Chondrocyte (in vitro differentiated cells): ENCODE measurements at places on chromosomes 2 and 18. TPM values are rescaled to one million over a fixed set of nuclear protein-coding genes. Genes with fewer than 3 reads are reported as not detected.

DNA sequence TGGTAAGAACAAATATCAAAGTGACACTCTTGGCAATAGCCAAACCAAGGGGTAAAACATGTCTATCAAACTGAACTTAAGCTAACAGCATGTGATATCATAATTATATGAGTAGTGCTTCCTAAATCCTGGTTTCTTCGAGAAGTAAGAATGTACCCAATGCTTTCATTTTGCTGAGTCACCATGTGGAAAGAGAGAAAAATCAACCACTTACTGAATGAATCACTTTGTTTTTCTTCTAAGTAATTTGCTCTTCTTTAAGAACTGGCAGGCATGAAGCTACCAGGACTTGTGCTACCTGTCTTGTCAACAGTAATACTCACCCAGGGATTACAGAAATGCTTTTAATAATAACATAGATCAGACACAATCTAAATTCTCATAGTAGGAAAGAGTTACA is 19.0 kb upstream of the DUSP19 start:
- DNase-seq, result no peak

DNA sequence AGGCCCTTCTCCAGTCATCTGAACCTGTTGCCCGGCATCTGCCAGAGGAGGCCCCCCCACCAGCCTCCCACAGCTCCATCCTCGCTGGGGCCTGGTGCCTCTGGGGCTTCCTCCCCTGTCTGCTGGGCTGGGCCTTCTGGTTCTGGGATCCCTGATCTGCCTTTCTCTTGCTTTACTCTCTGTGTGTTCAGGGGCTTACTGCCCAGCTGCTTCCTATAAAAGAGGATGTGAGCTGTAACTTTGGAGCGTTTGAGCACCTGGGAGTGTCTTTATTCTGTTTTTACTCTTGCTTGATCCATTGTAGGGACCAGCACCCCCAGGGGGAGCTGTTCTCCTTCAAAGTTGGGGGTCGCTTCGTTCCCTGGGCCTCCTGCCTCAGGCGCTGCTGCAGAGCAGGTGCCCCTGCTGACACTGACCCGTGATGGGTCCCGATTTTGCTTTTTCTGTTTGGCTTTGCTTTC is 23.1 kb upstream of the FAHD2A start:
- DNase-seq, result no peak

DNA sequence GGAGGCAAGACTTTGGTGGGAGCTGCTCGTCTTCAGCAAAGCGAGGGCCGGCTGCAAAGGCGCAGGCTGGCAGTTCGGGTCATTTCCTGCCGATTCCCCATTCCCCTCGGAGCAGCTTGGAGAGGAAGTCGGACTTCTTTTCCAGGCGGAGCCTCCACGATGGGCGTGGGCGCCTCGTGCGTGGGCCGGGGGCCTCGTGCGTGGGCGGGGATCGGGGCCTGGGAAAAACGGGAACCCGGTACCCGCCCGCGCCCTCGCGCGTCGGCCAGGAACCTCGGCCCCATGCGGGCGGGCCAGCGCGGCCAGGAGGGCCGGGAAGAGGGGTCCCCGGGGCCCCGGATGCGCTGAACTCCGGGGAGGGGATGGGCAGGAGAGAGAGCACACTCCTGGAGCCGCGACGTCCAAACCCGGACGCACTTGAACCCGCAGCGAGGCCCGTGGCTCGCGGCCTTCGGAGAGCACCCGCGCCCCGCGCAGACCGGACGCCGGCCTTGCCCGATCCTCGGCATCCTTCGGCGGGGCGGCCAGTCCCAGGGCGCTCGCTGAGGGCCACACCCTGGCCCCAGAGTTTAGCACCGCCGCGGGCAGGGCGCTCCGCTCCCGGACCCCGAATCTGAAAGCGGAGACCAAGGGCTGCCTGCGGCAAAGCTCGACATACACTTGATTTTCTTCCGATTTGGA is 368.4 kb downstream of the MTX2 start:
- no peak for DNase-seq

DNA sequence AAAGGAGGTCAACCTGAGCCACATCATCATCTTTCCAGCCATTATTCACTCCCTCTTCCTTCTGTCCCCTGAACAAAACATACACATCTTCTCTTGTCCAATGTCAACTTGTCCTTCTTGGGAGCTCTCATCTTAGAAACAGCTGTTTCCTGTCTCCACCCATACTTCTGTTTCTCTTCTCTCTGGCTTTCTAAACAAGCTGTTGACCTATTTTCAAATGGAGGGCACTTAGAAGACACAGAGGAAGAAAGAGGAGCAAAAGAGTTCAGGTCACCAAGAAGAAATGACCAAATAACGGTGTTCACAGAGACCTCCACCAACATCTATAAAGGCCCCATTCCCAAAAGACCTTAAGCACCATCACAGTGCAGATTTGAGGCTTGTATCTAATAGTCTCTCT is 355.9 kb upstream of the HNRNPA3 start:
- no peak for DNase-seq

DNA sequence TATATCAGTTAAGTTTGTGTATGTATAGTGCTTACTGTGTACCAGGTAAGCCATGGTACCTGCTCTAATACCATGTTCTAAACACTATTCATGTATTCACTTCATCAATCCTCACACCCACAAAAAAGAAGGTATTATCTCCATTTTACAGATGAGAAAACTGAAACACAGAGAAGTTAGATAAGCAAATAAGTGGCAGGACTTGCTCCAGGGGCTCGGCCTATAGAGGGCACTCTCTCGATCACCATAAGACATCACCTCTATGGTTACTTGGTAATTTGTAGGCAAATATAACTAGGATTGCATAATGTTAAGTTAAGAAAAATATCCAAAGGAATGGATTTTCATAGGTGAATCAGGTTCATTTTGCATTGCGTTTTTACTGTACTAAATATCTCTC is 118.1 kb upstream of the FN1 start:
- DNase-seq, result no peak

DNA sequence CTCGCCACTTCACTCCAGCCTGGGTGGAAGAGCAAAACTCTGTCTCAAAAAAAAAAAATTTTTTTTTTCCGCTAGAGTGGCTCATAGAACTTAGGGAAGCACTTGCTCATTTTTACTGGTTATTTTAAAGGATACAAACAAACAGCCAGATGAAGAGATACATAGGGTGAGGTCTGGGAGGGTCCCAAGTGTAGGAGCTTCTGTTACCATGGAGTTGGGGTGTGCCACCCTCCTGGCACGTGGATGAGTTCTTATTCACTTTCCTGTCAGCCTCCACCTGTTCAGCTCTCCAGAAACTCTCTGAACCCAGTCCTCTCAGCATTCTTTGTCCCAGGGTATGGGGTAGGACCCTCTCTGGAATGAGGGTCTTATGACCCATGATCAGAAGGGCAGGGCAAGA is 4.9 kb upstream of the MAT2A start:
- DNase-seq, result no peak

DNA sequence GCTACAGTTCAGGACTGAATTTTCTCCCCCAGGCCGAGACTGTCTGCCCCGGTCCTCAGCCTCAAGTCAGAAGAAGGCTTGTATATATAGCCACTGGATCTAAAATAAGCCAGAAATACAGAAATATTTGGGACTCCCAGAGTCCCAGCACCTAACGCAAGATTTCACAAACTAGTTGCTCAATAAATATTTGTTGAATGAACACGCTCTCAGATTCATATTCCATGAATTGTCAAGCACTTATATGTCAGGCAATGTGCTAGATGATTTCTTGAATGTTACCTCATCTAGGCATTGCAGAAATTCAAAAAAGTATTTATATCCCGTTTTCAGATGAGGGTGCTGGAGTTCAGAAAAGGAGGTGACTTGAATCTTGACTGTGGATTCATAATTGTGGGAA is 163.7 kb upstream of the KLHL29 start:
- DNase-seq, result no peak

GRCh38 chr2:170393861-170394498 is 216.0 kb downstream of the MYO3B start:
- DNase-seq, result no peak

IL1RL2 gene
- 0.07 to 0.46 TPM in 2 of 3 replicates, not detected in the other for total RNA-seq
